ENCODE measurements at places on chromosomes 7 and 10. TPM values are rescaled to one million over a fixed set of nuclear protein-coding genes. Genes with fewer than 3 reads are reported as not detected.

GRCh38 chr10:96389785-96390184, 31.0 kb upstream of the OPALIN start:
- DNase-seq = no peak

DNA sequence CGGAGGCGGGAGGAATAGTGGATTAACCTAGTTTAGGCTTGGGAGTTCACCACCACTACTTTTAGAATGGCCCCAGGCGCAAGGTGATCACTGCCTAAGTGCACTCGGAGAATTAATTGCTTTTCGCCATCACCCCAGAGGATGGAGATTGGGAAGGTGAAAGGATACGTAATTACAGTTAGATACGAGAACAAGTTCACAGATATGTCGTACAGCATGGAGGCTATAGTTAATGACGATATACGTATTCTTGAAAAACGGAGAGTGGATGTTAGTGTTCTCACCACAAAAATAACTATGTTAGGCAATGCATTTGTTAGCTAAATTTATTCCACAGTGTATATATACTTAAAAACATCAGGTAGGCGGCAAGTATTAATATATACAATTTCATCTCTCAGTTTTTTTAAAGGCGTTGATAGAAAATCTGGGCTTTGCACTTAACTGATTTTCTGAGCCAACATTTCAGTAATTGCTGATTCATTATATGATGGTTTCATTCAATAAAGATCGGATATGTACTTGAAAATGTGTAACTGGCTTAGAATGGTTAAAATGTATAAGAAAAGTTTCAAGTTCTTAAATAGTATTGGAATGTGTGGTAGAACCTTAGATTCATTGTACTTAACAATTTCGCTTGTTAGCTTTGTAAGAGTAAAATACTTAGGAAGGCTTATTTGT, 683 bp downstream of the CDC123 start:
- no peak for DNase-seq

DNA sequence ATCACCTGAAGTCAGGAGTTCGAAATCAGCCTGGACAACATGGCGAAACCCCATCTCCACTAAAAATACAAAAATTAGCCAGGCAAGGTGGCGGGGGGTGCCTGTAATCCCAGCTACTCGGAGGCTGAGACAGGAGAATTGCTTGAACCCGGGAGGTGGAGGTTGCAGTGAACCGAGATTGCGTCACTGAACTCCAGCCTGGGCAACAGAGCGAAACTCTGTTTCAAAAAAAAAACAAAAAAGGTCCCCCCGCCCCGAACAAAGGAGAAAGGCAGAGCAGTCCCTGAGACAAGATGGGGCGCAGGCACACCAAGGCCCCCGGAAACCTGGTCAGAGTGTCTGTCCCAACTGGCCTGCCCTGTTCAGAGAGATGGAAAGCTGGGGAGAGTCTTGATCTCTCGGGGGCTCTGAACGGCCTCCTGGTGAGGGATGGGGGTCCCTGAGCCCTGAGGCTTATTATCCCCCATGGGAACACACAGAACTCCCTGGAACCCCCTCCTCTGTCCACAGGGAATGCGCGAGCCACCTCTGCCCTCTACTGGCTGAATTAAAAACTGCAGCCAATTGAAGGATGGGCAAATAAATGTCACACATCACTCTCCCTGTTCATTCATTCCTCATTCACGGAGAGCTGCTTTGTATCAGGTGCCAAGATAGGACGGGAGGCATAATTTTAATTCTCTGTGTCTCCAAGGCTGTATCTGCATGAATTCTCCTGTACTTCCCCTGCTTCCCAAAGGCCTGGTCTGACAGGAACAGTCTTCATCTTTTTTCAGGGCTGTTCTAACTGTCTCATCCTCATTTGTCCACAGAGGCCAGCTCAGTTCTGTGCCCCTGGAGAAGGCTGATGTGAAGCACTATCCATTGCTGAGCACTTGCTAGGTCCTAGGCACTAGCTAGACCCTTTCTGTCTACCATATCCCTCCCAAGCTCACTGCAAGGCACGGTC, 28.9 kb downstream of the MAT1A start:
- no peak for DNase-seq

GRCh38 chr7:116706668-116707126, 34.7 kb downstream of the MET start:
- DNase-seq = no peak

- no peak for DNase-seq
Observed at GRCh38 chr7:24898691-24899090, 81.3 kb downstream of the OSBPL3 start.

TLX1 gene
- total RNA-seq = not detected

DNA sequence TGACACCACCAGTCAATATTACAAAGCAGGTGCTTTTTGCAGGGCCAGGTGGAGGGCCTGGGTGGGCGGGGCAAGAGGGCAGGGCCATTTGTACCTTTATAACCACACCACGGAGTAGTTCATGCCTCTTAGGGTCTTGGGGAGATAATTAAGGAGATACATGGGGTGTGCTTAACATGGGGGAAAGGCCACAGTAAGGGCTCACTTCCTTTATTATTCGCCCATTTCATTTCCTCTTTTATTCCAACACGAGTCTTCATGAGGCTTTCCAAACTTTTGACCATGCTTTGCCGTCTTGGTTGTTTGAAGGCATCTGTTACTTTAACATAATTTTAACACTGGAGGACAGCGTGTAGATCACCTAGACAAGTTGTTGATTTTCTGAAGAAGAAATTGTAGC, 33.3 kb upstream of the LYZL2 start:
- DNase-seq = no peak

CARD11 gene
- 2.8 TPM for total RNA-seq

- DNase-seq = no peak
Observed at GRCh38 chr10:107037192-107038122, 127.0 kb downstream of the SORCS1 start.

CASTOR2 gene
- total RNA-seq = 14.0 TPM

DNA sequence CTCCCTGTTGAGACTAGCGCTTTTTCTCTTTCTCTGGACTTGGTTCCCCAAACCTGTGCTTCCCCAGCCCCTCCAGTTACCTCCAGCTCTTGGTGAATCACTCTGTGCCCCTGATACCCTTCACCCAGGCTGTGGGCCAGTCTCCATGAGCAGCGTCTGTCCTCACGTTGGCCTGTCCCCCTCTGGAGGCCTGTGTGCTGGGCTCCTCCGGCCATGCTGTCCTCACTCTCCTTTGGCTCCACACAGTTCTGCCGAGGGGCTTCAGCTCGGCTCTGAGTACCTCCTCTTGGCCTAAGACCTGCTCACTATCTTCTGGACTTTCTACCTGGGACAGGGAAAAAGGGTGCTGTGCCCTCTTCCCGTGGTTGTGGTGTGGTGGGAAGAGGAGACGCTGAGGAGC, 140.2 kb upstream of the TNS3 start:
- no peak for DNase-seq

PRRT4 gene
- total RNA-seq = 0.74 TPM

- DNase-seq = no peak
Observed at GRCh38 chr7:39035903-39036302, 58.2 kb downstream of the POU6F2 start.

GRCh38 chr10:61890430-61890829, 11.1 kb upstream of the ARID5B start:
- DNase-seq = no peak

IRF5 gene
- 43.0 TPM for total RNA-seq

GSTO2 gene
- total RNA-seq = 2.8 TPM

GRCh38 chr7:17038783-17039170, 157.0 kb upstream of the AGR3 start:
- no peak for DNase-seq

DNA sequence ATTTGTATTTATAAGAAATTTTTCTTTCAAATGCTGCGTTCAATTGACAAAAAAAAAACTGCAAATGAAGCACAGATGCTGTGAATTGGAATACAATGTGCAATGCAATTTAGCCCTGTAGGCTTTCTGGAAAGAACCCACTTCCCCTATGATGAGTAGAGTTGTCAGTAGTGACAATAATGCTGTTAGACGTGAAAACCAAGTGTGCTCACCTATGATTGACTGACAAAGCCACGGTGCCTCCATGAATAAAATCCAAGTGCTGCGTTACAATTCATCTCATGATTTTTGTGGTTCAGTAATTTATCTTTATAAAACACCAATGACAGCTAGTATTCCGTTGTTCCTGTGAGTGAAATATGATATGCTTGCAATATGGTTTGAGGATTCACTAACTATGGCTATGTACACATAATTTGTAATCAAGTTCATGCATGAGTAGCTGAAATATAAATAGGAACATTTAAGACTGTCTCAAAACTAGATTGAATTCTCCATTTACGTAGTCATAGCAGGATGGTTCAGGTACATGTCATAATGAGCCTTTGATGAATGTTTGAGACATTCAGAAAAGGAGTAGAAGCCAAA, 1160.3 kb downstream of the CNTNAP2 start:
- DNase-seq = no peak

GRCh38 chr7:29102558-29103151, 43.7 kb downstream of the CPVL start:
- peak; percentile 59 for DNase-seq

GRCh38 chr7:137879357-137880158, 32.8 kb upstream of the DGKI start:
- peak; percentile 50 for DNase-seq

GRCh38 chr7:28005075-28005846, 175.3 kb downstream of the JAZF1 start:
- no peak for DNase-seq

All from upper lobe of left lung (tissue), 6 donors.